A673 (cell line): ENCODE measurements at places on chromosomes 2 and 18. TPM values are rescaled to one million over a fixed set of nuclear protein-coding genes. Genes with fewer than 3 reads are reported as not detected.

GRCh38 chr2:10773821-10774341 lies 38.7 kb downstream of the PDIA6 start:
- no peak for DNase-seq

- no peak for DNase-seq
Observed at GRCh38 chr2:222547083-222547482, 108.8 kb downstream of the FARSB start.

DNA sequence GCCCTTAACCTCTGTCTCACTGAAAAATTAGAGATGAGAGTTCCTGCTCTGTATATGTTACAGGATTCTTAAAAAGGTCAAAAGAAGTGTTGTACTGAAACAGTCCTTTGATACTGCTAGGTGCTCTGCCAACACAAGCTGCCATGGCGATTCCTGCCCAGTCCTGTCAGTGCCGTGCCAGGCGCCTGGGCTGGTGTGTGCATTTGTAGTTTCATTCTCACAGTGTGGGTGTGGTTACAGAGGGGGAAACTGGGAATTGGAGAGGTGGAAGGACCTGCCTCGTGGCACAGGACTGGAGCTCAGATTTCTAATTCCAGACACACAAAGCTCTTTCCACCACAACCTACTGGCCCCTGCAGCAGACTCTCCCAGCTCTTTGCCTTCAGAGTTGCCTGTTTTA lies 122.3 kb upstream of the RAB6C start:
- DNase-seq, result no peak

CRYBA2 gene
- total RNA-seq, result 1.1 and 1.3 TPM in 2 replicates

FABP1 gene
- total RNA-seq, result not detected in 2 replicates
